ENCODE measurements at places on chromosomes 13 and 19.

GRCh38 chr19:8389891-8390616 lies at the start of gene RAB11B:
Gene RAB11B (plus strand): TSS chr19:8390360. CDS start chr19:8390417, 57 bp downstream.
- peak; percentile 100 for DNase-seq

DNA sequence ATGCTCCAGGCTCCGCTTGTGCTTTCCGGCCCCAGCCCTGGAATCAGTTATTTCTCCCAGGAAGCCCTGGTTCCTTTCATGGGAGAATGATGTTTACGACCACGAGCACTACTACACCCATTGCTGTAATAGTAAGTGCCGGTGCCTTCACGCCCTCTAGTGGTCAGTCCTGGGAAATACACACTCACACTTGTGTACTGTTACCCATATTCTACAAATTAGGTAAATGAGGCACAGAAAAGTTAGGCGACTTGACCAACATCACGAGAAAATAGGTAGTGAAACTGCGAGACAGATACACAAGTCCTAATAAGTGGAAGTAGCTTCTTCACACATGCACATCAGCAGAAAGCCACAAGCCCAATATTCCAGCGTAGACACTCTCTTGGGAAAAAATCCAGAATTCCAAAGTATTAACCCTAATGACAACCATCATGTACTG lies 21.7 kb downstream of the CEACAM21 start:
- peak; percentile 77 for DNase-seq

DNA sequence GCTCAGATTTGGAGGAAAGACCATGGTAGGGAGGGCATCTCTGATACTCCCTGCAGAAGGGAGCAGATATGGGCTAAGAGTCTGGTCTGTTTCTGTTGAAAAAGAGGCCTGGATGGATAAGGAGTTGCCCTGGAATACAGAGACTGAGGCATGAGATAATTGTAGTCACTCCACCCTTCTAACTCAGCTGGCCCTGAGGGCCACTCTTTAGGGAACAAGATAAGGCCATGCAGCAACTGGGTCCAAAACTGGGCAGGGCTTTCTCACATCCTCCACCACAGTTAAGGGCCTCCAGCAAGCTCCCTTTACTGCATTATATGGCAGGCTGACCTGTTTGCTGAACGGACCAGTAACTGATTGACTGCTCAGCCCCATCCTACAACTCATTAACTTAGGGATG lies 1.3 kb downstream of the ZNF749 start:
- no peak for DNase-seq

DNA sequence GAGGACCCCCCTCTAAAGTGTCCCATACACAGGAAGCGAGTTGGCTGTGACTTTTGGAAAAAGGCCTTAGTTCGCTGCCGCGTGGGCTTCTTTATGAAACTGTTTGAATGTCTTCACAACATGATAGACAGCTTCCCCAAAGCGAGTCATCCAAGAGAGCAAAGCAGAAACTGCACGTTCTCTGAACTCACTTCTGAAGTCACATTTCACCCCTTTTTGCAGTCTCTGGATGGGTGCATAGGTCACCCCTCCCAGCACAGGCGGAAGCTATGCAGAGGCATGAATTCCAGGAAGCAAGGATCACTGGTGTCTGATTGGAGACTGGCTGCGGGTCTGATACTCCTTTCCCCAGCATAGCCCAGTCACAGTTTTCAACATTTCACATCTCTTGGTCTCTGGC lies 10.6 kb downstream of the GPI start:
- DNase-seq, result no peak

GRCh38 chr13:100842136-100842535 lies 167.5 kb upstream of the TMTC4 start:
- DNase-seq, result no peak

DNA sequence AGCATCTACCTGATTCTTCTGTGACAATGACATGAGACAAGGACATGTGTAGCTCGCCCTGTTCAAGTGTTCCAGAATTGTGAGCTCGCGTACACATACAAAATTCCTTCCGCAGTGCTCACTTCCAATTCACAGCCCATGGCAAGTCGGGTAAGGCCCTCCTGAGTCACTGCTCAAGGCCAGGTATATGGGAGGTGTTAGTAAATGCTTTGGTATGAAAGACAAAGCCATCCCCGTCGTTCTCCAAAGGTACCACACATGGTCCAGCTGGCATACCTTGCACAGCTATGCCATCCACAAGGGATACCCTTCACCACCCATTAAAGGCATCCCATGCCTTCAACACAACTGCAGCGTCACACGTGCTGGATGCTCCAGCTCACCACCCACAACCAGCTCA lies 4.4 kb upstream of the ELL start:
- no peak for DNase-seq

GRCh38 chr19:8468761-8469373 lies 24.1 kb downstream of the HNRNPM start:
- no peak for DNase-seq

DNA sequence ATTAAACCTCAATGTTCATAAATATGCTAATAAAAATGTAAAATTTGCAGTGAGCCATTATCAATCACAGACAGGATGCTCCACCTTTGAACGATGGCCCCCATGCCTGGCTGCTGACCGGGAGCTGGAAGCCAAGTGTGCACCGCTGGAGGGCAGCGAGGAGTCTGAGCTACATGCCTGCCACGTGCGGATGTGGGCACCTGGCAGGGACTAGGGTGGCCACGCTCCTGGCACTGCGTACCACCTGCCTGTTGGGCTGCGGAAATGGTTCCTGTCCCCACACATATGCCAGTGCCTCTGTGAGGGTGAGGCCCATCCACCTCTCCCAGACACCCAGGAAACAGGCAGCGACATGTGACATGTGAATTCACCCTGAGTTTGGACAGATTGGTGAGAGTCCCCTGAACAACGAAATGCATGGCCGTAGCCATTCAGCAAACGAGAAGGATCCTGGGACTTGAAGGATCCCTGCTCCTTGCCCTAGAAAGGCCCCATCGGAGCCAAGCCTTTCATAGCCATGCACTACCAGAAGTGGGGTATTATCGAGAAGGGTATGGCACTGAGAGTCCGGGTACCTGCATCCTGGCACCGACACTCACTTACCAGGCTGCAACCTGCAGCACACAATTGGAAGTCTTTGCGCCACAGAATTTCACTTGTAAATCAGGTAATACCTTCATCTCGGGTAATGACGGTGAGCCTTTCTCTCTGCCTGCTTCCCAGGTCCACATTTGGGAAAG lies 35.8 kb downstream of the TSHZ3 start:
- DNase-seq, result no peak

DNA sequence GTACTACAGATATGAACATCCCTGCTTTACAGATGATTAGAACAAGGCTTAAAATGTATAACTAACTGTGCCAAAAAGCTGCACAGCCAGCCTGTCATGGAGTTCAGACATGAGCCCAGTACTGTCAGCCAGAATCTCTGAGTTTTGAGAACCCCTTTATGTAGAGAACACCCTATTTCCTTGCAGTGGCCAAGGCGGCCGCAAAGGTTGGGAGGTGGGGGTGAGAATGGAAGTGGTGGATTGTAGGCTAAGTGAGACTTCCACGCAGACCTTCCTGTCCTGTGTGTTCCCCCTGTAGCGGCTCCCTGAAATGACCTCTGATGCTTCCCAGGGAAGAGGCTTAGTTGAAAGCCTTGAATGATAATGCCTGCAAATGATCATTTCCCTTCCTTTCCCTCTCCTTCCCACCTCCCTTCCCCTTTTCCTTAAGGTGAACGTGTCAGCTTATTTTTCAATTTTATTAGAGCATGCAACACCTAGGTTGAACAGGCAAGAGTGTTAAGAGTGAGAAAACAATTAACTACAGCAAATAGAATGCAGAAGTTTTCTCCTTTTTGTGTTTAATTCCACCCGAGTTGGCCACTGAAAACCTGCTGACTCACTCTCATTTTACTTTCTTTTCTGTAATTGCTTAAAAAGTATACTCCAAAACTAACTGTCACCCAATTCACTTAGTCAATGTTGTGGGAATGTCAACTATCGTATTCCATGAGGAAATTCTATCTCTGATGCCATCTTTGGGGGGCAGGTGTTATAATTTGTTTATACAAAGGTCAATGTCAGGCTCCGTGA lies 167.0 kb upstream of the EDNRB start:
- no peak for DNase-seq

- DNase-seq, result no peak
Measured at GRCh38 chr13:78169386-78169785, 250.8 kb upstream of the EDNRB start.

- DNase-seq, result peak; percentile 65
Measured at GRCh38 chr19:4636151-4636717, 3.1 kb upstream of the TNFAIP8L1 start.

DNA sequence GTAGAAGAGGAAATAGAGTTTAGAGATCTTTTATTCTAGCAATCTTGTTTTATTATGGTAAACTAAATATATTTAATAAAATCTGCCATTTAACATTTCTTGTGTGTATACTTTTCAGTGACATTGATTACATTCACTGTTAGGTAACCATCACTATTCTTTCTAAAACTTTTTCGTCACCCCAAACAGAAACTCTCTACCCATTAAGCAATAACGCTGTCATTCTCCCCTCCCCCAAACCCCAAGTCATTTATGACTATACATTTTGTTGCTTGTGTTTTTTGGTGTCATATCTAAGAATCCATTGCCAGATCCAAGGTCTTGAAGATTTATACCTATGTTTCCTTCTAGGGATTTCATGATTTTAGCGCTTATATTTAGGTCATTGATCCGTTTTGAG lies 10.6 kb downstream of the URI1 start:
- DNase-seq, result no peak

DNA sequence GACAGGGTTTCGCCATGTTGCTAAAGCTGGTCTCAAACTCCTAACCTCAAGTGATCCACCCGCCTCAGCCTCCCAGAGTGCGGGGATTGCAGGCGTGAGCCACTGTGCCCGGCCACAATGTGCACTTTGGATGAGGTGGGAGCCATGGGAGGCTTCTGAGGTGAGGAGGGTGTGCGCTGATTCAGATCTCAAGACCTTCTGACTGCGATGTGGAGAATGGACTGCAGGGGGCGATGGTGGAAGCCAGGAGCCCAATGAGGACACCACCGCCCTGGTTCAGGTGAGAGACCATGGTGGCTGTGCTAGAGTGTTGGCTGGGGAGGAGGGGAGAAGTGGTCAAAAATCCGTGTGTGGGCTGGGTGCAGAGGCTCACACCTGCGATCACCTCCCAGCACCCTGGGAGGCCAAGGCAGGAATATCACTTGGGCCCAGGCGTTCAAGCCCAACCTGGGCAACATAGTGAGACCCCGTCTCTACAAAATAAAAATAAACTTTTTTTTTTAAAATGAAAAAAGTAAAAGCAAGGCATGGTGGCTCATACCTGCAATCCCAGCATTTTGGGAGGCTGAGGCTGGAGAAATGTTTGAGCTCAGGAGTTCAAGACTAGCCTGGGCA lies 5.6 kb downstream of the INAFM1 start:
- DNase-seq, result no peak

DNA sequence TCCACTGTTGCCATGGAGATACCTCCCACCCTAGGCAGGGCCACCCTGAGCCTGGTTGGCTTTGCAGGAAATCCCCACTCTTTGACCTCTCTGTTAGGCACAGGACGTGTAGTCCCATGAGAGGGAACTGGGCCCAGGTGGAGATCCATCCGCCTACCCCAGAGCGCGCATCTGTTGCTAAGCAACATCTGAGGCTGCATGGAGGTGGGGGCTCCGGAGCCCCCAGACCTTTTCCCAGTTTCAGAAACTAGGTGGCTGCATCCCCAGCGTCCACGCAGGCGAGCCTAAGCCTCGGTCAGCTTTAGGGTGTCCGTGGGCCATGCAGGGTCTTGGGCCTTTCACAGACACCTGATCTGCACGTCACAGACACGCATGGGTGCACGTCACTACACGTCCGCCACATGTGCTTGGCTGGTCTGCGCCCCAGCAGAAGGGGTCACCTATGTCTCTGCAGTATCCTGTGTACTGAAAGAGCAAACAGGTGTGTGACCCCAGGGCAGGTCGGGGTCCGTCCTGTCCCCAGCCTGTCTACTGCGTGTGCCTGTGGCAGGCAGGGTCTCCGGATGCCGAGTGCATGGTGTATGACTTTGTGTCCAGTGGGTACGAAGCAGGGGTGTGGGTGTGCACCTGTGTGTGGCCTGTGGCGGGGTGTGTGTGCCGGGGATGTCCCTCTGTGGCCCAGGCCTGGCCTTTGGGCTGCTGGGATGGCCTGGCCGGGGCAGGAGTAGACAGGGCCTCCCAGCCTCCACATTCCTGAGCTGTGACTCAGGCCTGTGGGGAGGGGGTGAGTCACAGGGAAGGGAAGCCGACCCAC lies 4.1 kb upstream of the CIRBP start:
- peak; percentile 74 for DNase-seq

GRCh38 chr13:39777527-39778061 lies 122.1 kb downstream of the COG6 start:
- no peak for DNase-seq

DNA sequence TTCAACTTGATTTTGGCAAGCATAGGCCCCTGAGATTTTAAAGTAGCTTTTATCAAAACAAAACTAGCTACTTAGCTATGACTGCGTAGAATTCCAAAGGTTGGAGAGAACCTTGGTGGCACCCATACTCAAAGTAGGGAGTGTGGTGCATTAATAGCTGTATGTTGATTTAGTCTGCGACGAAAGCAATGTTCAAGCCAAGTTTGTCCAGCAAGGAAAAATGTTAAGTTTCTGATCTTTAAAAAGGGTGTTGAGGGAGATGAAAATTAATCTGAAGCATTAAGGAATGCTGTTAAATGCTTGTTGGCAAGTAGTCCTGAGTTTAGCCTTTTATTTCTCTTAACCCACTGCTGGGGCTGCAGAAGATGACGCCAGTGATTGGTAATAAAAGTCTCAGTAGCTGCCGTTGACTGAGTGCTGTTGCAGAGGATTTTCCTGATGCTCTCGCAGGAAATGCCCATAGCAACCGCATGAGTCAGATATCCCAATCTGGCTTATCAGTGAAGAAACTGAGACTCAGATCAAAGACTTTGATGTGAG lies 75.9 kb upstream of the RNF113B start:
- DNase-seq, result no peak

DNA sequence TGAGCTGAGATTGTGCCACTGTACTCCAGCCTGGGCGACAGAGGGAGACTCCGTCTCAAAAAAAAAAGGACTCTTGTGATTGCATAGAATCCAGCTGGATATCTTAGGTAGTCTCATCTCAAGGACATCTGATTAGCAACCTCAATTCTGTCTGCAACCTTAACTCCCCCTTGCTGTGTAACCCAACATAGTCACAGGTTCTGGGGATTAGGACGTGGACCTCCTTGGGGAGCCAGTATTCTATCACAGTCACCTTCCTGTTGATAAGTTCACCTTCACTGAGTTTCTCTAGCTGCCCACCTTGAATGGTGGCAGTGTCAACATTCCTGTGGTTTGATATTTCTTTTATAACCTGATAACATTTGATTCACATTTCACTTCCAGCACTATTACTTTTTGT lies 27.2 kb downstream of the GPR18 start:
- DNase-seq, result no peak

DNA sequence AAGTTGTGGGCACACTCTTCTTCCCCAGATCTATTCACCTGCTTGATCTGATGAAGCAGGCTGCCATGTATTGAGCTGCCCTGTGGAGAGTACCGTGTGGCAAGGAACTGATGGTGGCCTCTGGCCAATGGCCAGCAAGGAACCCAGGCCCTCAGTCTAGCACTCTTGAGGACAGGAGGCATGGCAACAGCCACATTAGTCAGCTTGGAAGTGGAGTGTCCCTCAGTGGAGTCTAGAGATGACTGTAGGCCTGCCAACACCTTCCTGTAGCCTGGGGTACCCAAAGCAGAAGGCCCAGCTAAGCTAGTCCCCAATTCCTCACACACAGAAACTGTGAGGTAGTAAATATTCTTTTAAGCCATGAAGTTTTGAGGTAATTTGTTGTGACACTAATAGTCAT lies 412.5 kb downstream of the DACH1 start:
- DNase-seq, result no peak

Data from colonic mucosa (tissue), 4 donors.